ENCODE measurements at places on chromosomes 11 and 22. TPM values are rescaled to one million over a fixed set of nuclear protein-coding genes. Genes with fewer than 3 reads are reported as not detected.

Gene TMEM9B
- 39.5 TPM for total RNA-seq

Gene CATSPER1
- total RNA-seq = not detected

- no peak for DNase-seq
Measured at GRCh38 chr22:39239561-39240423, 5.0 kb downstream of the PDGFB start.

DNA sequence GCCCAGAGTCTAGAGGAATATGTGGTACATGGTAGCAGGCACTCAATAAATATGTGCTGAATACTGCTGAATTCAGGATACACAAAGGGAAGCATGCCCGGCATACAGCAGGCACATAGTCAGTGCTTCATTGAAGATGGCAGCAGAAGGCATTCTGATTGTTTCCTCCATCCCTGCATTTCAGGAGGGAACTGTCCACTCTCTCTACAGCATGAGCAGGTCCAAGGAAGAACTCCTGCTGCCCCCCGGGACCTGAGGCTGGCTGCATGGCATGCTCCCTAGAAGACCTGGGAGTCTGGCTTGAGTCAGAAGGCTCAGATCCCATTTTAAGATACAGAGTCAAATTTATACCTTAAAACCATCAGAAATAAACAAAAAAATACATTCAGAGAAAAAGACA, 319.3 kb upstream of the NARS2 start:
- DNase-seq = no peak

DNA sequence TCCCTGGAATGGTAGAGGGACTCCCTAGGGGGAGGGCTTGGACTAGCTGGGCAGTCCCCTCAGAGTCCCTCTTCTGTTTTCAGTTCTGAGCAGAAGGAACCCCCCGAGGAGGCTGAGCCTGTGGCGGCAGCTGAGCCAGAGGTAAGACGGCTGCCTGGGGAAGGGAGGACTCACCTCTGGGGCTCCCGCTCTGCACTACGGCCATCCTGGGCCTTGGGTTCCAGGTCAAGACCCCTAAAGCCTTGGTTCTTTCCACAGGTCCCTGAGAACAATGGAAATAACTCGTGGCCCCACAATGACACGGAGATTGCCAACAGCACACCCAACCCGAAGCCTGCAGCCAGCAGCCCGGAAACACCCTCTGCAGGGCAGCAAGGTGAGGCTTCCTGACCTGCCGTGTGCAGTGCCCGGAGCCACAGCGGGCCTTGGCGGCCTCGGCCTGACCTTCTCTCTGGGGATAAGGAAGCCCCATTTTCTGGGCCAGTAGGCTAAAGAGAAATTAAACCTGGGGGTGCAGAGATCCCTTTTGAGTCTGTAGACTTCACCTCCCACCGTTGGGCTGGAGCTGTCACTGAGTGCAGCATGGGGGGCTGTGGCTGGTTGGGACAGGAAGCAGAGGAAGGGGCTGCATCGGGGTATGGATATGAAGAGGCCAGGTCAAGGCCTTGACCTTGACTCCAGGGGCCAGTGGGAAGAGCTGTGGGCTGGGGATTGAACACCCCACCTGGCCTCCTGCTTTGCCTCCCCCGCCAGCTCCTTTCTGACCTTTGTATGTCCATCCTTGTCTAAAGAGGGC, 15.0 kb downstream of the INCENP start:
- no peak for DNase-seq

DNA sequence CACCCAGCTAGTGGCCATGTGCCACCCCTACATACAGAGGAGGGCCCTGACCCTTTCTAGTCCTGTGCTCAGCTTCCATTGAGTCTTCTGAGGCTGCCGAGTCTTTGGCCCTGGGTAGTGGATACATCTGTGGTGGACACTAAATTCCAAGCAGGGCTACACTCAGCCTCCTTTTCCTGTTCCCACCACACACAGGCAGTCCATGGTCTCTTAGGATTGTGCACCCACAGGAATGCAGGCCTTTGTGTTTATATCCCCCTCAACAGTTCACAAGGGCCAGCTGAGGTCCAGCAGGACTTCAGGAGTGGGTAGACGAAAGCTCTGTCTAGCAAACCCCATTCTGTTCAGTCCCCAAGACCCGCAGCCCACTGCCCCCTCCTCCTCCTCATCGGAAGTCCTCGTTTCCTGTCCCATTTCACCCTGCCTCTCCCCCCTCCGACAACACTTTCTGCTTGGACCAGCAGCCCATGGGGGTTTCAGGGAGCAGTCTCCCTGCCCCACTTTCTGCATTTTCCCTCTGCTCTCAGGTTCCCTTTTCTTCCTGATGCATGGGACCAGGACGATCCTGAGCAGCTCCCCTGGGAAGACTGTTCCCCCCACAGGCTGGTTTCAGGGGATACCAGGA, 91.8 kb downstream of the SWAP70 start:
- DNase-seq = no peak

DNA sequence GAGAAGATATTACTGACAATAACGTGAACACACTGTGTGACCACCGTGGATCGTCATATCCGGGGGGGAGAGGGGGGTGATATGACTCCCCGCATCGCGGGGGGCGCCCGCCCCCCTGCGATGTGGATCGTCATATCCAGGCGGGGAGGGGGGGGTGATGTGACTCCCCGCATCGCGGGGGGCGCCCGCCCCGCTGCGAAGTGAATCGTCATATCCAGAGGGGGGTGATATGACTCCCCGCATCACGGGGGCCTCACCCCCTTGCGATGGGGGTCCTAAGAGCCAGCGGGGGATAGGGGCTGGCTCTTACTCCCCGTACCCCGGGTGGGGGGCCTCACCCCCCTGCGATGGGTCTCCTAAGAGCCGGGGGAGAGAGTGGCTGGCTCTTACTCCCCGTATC, 19.9 kb downstream of the UNC93B1 start:
- no peak for DNase-seq

DNA sequence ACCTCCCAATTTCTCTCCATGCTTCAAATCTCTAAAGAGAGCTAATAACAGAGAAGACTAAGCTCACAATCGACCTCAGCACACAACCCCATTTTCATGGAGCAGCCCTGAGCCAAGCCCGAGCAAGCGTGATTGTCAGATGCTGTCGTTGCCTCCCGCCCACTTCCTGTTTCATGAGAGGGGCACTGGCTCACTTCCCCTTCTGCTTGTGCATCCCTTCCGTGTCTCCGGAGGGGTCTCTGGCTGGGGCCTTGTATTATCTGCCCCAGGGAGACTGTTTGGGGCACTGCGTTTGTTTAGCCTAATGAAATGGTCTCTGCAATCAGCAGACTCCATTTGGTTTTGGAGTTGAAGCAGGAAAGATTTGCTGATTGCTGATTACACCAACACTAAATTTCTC, 181.3 kb upstream of the SEZ6L start:
- no peak for DNase-seq

- DNase-seq = peak; percentile 84
Measured at GRCh38 chr22:40637183-40638150, 948 bp upstream of the MRTFA start.

DNA sequence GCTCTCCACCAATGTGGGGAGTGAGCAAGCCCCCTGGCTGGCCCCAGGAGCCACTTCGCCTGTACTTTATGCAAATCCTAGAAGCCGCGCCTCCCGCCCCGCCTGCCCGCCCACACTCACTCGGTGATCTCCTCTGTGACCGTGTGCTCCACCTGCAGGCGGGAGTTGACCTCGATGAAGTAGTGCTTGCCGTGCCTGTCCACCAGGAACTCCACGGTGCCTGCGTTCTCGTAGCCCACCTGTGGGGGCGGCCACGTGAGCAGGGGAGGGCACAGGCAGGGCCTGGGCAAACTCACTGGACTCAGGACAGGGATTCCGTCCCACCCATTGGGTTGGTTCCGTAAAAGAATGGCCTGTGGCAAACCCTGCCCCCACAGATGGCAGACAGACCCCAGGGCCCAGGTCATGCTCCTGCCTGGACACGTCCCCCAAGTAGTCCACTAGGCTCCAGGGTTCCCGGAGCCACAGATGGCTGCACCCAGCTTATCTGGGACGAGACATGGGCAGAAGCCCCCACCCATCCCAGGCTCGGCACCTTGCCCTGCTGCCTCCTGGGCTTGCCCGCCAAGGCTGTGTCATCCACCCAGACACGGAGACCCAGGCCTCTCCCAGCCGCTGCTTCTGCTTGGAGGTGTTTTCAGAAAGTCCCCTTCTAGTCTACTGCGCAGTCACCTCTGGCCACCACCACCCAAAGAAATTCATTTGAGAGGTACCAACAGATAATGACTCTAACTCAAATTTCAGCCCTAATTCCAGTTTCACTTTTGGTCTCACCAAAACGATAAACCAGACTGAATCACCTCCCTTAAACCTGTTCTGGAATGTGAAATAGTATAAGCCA, 12.1 kb downstream of the LRFN4 start:
- no peak for DNase-seq

DNA sequence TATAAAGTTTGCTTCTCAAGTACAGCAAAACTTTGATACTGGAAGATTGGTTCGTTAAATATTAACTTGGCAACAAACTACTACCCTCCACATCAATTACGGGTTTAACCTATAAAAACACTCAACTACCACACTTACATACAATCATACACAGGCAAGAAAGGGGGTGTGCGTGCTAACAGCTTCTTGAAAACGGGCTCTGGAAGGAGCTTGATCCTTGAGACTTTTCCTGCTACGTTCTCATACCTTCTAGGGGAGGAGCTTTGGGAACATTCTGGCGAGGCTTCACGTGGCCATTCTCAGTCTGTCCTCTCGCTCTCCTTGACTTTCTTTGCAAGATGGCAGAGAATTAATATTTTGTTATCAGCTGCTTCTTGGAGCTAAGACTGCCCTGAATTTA, 6.8 kb upstream of the ESAM start:
- no peak for DNase-seq

GRCh38 chr22:20647586-20648305, 126.2 kb upstream of the SERPIND1 start:
- peak; percentile 18 for DNase-seq

GRCh38 chr11:97615546-97615945, 1225.7 kb downstream of the JRKL start:
- DNase-seq = no peak

DNA sequence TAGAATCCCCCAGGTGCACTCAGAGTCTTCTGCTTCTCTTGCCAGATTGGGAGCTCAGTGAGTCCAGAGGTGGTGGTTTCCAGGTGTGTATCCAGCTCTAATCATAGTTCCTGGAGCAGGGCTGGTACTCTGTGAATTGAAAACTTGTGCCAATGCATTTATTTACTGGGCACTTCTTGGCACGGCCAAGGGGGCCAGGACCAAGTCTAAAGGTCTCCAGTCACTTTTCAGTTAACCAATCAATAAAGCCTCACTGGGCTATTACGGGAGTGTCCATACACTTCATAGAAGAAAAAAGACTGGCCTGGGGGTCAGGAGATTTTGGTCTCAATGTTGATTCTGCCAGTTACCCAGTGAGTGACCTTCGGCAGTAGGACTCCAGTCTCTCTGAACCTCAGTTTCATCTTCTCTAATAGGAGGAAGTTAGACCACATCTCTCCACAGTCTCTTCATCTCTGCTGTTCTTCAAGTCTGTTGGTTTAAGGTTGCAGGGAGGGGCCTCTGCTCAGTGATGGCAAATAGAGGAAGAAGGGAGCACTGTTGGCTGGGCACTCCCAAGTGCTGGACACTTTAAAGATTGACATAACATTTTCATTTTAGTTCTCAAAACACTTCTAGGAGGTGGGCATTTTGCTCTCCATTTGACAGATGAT, 188.5 kb upstream of the E2F8 start:
- DNase-seq = peak; percentile 53

- DNase-seq = no peak
Measured at GRCh38 chr11:121958971-121959325, 157.1 kb downstream of the BLID start.

- peak; percentile 81 for DNase-seq
Measured at GRCh38 chr11:7571640-7572000, 57.8 kb downstream of the PPFIBP2 start.

GRCh38 chr11:84014539-84014938, 728.4 kb upstream of the CCDC90B start:
- no peak for DNase-seq

GRCh38 chr11:44376423-44376822, 66.5 kb upstream of the ALX4 start:
- no peak for DNase-seq

DNA sequence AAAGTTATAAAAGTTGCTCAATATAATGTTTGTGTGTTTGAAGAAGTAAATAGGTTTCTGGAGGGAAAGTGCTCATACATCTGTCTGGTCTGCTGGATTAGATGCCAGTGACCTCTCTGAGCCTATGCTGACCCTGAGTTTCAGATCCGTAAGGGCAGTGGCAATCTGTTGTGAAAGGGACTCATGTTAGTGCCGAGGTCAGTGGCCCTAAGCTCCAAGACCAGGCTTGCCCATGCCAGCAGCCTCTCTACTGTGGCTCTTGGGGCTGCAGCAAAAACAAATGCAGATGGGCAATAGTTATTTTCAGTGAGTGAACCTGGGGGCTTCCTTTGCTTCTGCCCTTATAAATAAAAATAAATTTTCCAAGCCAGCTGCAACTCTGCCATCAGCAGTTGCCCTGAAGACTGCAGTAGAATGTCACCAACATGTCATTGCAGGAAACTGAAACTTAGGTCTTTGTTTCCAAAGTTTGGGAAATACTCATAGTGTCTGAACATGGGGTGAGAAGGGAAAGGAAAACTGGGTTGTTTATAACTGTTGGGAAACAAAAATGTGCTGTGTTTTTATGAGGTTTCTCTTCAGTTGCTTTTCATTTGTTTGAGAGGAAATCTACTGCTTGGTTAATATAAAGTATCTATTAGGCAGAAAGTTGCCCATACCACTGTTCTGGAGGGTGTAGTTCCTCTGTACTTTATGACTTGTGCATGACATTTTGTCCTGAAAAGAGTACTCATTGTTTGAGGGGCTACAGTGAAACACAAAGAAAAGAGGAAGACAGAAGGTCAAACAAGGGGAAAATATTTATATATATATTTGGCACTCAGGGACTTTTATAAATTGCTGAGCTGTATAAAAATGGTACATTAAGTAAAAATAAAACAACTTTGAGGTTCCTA, 9.5 kb upstream of the MS4A4E start:
- no peak for DNase-seq

DNA sequence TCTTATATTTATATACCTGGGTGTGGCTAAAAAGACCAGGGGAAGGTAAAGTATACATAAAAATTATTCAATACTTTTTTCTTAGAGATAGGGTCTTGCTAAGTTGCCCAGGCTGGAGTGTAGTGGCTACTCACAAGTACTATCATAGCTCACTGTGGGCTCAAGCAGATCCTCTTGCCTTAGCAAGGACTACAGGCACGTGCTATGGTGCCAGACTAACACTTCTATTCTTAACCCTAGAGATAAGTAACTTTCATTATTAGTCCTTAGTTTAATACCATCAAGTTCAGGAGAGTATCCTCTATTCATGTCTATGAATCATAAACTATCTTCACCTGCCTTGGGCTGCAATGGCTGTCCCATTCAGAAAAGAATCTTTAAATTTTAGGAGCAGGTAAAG, 11.9 kb downstream of the FCHSD2 start:
- no peak for DNase-seq

- no peak for DNase-seq
Measured at GRCh38 chr11:14857621-14858020, 34.4 kb downstream of the CYP2R1 start.

DNA sequence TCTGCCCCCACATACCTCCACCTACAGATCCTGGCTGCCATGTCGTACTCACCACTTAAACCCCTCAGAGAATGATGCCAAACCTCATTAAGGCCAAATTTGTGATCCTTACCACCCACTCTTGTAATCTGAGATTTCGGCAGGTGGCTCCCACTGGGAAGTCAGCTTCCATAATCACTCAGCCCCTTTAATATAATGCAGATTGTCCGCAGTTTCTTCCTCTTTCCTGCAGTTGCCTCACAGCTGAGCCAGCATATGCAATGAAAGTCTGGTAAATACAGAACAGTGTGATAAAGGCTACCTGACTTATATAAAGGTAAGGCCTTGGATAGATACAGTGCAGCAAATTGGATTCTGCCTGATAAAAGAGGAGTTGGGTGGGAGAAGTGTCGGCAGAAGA, 515.2 kb upstream of the TENM4 start:
- DNase-seq = no peak

- no peak for DNase-seq
Measured at GRCh38 chr11:33930317-33931021, 38.6 kb upstream of the LMO2 start.

Measured in right atrium auricular region (tissue), 2 donors.